ENCODE measurements at places on chromosomes 7 and 10.
A peak's percentile ranks its signal among the peaks of the same experiment; 100 is the strongest.

DNA sequence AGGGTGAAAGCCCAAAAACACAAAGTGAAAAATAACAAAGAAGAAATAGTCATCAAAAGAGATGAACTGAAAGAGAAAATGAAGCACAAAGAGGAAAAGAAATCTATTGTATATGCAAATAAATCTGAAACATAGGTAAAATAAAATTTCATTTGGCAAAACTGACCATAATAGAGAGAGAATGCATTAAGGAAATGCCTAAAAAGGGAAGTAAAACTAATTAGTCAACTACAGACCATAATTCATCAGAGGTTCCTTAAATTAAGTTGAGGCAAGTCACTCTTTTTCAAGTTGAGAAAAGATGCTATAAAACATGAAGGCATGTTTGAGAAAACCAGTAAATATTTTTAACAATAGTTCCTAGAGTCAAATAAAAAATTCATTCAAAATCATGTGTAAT, 233.3 kb downstream of the LRRN3 start:
- DNase-seq = no peak

DNA sequence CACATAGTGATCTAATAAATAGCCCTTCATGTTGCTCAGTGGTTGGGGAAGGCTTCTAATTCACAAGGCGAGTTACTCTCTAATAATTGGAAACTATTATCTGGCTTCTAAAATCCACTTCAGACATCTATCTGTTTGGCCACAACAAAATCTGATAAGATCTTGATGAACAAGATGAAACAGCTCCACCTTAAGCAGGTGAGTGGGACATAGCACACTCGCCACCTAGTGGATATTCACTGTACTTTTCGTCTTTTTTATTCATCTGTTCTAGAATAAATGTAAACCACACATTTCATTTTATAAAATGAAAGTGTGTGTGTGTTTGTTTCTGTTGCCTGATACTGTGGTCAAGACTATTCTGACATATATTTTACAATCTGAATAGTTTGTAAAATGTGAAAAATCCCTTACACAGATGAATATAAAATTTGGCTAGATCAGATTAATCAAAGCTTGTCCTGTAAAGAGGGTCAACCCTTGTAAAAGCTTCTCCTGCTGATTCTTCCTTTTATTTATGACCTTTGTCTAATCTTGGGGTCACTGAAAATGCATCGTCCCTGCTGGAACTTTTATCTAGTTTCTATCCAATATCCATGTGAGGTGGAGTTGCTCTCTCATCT, 26.5 kb upstream of the CNTNAP2 start:
- peak; percentile 19 for DNase-seq

DNA sequence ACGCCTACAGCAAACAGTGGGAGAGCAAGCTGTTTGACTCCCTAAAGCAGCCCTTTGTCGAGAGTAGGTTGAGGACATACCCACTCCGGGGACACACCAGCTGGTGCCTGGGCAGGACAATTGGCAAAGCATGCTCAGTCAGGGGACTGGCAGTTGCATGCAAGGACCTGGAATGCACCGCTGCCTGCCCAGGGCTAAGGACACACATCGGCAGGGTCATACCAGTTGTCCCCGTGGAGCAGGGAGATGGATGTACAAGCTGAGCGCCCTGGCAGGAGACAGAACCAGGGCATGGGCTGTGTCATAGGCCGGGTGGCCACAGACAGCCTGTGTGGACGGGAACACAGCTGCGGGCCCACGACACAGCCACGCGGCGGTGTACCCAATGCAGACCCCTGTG, 18.3 kb upstream of the ELN start:
- no peak for DNase-seq

- no peak for DNase-seq
These were observed 112.5 kb downstream of the PRPF18 start for GRCh38 chr10:13699216-13699615.
